ENCODE measurements at places on chromosomes 2 and 18. TPM values are rescaled to one million over a fixed set of nuclear protein-coding genes. Genes with fewer than 3 reads are reported as not detected.

GRCh38 chr2:239830121-239831000, 194.8 kb downstream of the NDUFA10 start:
- peak; percentile 38 for DNase-seq

The NT5C1B gene
- total RNA-seq, result not detected

- no peak for DNase-seq
These were observed 51.9 kb upstream of the SEMA4C start for GRCh38 chr2:96921561-96922319.

DNA sequence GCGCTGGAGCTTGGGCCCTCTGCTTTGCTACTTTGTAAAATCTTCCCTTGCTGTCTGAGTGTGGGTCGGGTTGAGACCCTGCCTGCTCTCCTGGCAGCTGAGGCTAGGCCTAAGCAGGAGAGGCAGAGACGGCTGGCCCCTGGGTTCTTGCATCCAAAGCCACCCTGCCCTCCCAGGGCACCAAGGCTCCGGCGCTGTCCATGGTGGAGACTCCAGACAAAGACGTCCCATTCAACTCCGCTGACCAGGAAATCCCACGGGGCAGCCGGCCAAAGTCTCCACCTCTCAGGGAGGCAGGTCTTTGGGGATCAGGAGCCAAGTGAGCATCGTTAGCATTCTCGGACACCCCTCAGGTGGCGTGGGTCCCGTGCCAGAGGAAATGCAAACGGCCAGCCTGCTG, 2.6 kb upstream of the PRLH start:
- DNase-seq, result no peak

DNA sequence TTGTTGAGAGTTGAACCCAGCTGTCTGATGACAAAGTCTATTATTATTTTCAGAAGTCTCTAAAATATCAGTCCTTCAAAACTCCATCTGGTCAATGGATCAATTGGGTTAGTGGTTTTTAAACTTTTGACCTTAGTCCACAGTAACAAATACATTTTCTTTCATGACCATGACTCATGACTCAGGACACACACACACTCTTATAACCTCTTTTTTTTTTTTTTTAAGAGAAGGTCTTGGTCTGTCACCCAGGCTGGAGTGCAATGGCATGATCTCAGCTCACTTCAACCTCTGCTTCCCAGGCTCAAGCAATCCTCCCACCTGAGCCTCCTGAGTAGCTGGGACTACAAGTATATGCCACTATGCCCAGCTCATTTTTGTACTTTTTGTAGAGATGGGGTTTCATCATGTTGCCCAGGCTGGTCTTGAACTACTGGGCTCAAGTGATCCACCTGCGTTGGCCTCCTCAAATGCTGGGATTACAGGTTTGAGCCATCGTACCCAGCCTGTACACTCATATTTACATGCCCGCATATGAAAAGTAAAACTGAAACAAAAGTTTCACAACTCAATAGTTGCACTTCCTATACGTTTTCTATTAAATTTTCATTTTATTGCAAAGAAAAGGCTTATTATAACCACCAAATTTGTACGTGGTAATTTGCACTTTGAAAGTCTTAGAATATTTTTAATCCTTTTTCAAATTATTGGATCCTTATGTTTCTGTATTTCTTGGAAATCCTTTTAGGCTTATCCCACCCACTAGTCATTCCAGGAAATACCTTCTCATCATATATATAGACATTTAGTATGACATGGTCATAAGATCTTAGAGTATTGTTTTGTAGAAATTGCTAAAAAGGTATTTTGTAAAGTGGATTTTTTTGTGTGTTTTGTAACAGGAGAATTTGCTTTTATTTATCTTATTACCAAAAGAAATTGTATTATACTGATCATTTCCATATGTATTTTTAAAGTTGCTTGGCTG, 199.0 kb downstream of the LPIN1 start:
- DNase-seq, result no peak

The LRP1B gene
- 0.89 TPM for total RNA-seq

The PGAP1 gene
- total RNA-seq, result 40.3 TPM

- peak; percentile 22 for DNase-seq
These were observed 94.5 kb upstream of the HS6ST1 start for GRCh38 chr2:128413014-128413717.

- no peak for DNase-seq
These were observed 132.6 kb downstream of the MAP2 start for GRCh38 chr2:209556354-209556961.

- no peak for DNase-seq
These were observed 652.2 kb downstream of the LRRTM4 start for GRCh38 chr2:76870011-76870410.

The SERPINB8 gene
- total RNA-seq, result 22.0 TPM

The LIMS1 gene
- total RNA-seq, result 60.1 TPM

The IHH gene
- not detected for total RNA-seq

DNA sequence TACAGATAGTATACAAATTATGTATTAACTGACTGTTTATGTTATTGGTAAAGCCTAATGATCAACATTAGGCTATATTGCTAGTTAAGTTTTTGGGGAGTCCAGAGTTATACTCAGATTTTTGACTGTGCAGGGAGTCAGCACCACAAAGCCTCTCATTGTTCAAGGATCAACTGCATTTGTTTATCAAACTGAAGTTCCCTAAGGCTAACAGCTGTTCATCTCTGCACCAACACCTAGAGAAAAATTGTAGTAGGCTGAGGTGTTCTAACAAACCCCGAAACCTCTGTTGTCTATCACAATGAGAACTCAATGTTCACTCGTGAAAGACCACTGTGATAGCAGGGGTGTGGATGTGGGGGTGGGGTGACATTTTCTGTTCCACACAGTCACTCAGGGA, 97.7 kb downstream of the HNMT start:
- no peak for DNase-seq

DNA sequence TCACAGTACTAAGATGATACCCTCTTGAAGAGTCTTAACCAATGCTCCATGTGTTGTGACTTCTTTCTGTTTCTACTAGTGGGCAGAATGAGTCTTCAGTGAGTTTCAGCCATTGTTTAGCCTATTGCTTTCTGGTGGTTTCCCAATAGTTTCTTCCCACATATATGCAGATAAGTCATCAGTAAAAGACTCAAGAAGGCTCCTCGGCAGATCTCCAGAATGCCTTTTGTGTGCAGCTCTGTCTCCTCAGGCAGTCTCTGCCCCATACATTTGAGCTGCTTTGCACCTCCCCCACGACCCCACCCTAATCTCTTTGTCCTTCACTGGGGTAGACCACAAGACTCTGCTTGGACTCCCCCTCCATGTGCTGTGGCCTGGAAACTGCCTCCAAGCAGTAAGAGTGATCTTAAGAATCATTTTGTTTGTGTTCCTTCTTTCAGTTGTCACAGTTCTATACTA, 71.6 kb upstream of the CHRNA1 start:
- DNase-seq, result no peak

DNA sequence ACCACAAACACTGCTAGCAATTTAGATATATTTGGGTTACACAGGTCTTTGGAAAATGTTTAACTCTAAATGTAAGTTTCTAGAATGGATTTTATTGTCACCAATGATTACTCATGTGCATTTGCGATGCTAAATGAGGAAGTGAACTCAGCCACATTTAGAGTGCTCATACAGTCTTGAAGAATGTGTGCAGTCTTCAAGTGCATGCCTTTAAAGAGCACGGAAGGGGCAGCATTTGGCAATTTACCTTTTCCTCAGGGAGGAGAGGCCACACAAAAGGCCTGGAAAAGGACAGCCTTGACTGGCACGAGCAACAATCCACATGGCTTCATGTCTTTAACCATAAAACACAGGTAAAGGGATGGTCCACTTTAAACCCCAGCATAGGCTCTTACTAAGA, 78.5 kb upstream of the STK17B start:
- DNase-seq, result no peak

DNA sequence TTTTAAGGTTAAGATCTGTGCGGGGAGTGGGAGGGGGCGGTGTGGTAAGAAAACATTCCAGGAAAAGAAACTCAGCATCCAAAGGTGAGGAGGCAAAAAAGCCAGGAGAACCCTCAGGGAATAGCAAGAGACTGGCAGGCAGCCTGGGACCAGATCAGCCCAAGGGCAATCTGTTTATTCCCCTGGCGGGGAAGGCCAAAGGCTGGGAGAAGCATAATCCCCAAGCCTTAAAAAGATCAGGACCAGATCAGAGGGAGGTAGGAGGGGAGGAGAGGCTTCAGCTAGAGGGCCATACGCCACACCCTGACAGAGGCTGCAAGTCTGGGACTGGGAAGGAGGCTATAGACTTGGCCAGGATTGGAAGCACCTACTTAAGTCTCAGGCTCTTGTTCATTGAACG, 163.0 kb upstream of the PXDN start:
- DNase-seq, result no peak

DNA sequence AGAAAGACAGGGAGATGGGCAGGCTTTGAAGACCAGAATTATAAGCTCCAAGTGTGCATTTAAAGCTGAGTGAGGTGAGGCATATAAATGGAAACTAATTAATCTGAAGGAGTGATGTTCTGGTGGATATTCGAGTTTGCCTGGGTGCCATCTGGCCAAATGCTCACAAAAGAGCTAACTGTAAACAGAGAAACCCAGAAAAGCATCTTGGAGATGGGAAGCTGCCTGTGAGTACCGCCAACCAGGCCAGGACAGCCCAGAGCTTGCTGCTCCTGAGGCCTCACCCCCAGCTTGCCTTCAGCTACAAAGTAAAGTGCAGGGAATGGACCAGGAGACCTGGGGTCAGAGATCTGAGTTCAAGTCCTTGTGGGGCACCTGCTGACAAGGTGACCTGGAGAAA, 446.1 kb upstream of the MYT1L start:
- no peak for DNase-seq

DNA sequence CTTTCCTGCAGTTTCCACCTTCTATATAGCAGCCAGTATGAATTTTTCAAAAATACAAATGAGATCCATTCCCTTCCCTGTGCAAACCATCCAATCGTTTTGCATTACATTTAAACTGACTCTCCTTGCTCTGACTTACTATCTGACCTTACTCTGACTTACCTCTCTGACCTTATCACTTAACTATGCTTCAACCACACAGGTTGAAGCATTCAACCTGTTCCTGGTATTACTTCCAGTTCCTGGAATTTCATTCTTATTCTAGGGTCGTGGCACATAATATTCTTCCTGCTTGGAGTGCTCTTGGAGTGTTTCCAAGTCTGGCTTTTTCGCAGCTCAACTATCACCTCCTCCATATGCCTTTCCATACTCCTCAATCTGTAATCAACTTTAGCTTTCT, 850.6 kb upstream of the CHAC2 start:
- no peak for DNase-seq

DNA sequence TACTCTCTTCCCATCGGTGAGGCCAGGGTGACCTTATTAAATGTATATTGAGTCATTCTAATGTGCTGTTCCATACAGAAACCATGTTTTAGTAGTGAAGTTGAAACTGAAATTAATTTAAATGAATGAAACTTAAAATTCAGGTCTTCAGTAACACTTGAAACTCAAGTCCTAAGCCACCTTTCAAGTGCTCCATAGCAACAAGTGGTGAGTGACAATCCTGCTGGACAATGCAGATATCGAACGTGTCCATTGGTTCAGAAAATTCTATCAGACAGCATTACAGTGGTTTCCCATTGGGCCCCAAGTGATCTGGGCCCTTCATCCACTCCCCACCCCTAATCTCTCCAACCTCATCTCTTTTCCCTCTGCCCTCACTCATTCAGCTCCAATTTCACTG, 48.7 kb downstream of the HNMT start:
- DNase-seq, result no peak

The PMAIP1 gene
- 4.9 TPM for total RNA-seq

- DNase-seq, result no peak
These were observed 29.5 kb downstream of the SCN2A start for GRCh38 chr2:165268754-165269153.

DNA sequence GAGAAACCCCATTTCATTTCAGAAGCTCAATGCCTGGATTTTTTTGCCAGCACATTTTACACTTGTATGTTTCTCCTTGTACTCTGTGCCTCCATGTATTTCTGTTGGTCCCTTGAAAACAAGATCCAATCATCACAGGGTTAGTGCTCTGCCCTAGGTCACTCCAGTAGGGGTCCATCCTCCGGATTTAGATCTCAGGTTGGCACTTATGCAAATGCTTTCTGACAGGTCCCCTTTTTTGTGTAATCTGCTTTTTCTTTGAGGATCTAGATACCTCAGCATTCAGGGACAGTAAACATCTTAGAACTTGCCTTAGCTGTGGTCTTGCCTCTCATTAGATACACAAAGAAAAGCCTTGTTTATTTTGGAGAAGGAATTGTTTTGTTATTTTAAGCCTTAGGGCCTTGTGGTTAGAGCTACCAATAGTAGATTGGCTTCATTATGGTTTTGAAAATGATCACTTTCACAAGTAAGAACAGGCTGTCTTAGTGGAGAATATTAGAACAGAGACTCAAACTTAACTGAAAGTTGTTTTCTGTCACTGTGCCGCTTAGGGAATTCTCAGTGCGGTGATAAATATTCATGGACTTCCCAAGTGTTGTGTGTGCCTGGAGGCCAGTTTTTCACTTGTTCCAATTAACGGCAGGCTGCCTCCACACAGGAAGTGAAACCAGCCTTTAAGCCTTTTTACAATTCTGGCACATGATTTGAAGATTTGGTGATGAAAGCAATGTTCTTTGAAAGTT, 7.8 kb downstream of the MERTK start:
- DNase-seq, result no peak

DNA sequence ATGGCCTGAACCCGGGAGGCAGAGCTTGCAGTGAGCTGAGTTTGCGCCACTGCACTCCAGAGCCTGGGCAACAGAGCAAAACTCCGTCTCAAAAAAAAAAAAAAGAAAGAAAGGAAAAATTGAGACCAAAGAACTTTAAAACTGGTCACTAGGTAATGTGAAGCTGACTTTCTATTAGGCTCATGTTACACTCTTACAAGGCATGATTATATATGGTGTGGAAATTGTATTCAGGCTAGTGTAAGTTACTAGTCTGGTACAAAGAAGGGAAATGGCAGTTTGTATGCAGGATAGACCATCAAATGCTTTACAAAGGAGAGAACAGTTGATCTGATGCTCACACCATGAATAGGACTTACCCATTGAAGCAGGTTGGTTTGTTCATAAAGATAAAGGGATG, 35.4 kb upstream of the ARMC9 start:
- no peak for DNase-seq

GRCh38 chr2:138475277-138475776, 26.2 kb upstream of the SPOPL start:
- DNase-seq, result no peak

DNA sequence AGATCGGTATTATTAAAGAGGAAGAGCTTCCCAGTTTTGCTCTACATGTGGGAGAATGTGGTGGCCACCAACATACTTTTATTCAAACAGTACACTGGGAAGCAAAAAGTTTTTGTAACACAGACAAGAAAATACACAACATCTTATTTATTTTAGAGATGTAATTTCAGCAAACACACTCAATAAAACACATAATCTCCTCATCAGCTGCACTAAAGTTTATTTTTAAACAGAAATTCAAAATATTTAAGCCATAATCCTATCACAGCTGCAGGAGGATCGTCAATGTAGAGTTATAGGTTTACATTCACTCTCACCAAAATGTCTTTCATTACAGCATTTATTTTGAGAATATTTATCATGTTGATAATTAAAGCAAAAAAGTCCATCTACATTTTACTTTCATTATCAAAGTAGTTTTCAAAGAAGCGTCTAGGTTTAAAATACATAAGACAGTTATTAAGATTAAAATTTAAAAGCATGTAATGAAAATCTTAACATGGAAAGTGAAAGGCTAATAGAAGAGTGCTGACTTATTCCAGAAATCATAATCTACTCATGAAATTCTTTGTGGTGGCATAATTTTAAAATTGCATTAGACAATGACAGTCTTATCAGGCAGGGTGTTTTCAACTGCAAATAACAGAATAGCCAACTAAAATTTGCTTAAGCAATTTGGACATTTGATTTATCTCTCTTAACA, 61.0 kb downstream of the ANKRD44 start:
- no peak for DNase-seq

The IL36B gene
- not detected for total RNA-seq

- DNase-seq, result no peak
These were observed 273.3 kb downstream of the GBX2 start for GRCh38 chr2:235894839-235895238.
